WTC11 (cell line): ENCODE measurements at places on chromosomes 11 and 22. TPM values are rescaled to one million over a fixed set of nuclear protein-coding genes. Genes with fewer than 3 reads are reported as not detected.

The TTC36 gene
- 0.70 to 0.78 TPM (median 0.71 TPM) in 3 replicates for total RNA-seq

The MFRP gene
- not detected in 3 replicates for total RNA-seq

The GAL3ST1 gene
- 11.0 to 11.6 TPM (median 11.2 TPM) in 3 replicates for total RNA-seq

The MAPK8IP1 gene
- 31.6 to 34.1 TPM (median 32.4 TPM) in 3 replicates for total RNA-seq

The ASCL3 gene
- not detected in 3 replicates for total RNA-seq

The THOC5 gene
- total RNA-seq = 43.7 to 51.2 TPM (median 47.8 TPM) in 3 replicates

The NXPE2 gene
- total RNA-seq = not detected in 3 replicates

The RIMBP3B gene
- total RNA-seq = 0.09 to 0.62 TPM (median 0.27 TPM) in 3 replicates

The NOX4 gene
- 0.78 to 1.5 TPM (median 1.1 TPM) in 3 replicates for total RNA-seq

The HTATIP2 gene
- total RNA-seq = 32.7 to 51.3 TPM (median 47.3 TPM) in 3 replicates

DNA sequence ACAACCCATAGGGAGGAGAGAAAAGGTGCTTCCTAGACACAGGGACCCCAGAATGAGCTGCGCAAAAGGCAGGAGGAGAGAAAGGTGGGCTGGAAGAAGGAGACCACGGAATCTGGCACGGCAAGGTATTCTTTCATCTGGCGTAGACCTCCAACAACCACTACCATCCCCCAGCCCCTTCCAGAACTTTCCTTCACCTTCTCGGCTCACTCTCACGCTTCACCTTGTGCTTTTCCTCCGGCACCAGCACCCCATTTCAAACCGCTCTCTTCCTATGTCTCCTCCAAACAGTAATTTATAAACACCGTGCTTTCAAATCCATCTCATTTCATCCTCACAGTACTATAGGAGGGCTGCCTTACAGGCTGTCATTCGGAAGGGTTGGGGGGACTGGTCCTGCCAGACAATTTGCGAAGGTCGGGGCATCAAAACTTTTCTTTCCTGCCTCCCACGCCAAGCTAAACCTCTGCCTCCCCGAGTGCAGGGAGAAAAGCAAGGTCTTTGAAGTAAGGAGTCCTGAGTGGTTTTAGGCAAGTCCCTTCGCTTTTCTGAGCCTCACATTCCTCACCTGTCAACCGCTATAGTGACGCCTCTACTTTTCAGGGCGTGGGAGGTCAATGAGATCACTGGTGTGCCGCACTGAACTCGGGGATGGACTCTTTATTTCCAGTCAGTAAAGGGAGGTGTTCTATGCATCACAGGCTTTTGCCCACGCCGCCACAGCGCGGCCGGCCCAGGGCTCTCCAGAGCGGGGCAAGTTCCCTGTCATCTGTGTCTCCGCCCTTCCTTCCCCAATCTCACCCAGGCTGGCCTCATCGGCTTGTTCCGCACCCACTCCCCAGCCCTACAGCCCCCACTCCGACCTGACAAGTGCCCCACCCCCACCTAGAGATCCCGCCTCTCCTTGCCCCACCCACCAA lies 800 bp downstream of the KCTD21 start:
- H3K27ac ChIP-seq = no peak overlapping the region; the same call in 1 of the 2 replicates
- no peaks in the 10 kb centered on the region; the same call in 1 of the 2 replicates for H3K36me3 ChIP-seq
- peaks cover 23% of the 10 kb centered on the region for H3K4me1 ChIP-seq
- H3K27me3 ChIP-seq = no peaks in the 10 kb centered on the region; the same call in 1 of the 2 replicates
- peak overlapping the region; percentile 91 for H3K4me3 ChIP-seq
- no peak for DNase-seq

DNA sequence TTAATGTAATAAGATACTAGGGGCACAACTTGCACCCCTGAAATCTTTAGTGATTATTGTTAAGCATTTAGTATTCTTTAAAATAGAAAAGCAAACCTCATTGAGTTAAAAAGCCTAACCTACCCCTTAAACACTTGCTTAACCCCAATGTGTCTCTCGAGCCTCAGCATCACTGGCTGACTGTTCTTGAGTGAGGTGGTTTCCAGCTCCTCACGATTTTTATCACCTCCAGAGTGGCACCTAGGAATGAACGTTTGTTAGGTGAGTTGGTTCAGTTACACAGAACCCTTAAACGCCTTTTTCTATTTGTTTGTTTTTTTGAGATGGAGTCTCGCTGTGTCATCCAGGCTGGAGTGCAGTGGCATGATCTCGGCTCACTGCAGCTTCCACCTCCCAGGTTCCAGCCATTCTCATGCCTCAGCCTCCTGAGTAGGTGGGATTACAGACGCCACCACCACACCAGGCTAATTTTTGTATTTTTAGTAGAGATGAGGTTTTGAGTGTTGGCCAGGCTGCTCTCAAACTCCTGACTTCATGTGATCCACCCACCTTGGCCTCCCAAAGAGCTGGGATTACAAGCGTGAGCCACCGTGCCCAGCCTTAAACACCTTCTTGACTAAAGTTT lies 13.7 kb downstream of the YWHAH start:
- peaks cover 29% of the 10 kb centered on the region for H3K36me3 ChIP-seq
- H3K27ac ChIP-seq = peak overlapping the region; percentile 57; the same call in 1 of the 2 replicates
- DNase-seq = no peak
- peaks cover 45% of the 10 kb centered on the region for H3K4me1 ChIP-seq

- no peaks in the 10 kb centered on the region for H3K36me3 ChIP-seq
- no peak overlapping the region for H3K27ac ChIP-seq
- peaks cover 17% of the 10 kb centered on the region for H3K4me1 ChIP-seq
- no peaks in the 10 kb centered on the region for H3K27me3 ChIP-seq
- H3K4me3 ChIP-seq = no peak overlapping the region
- DNase-seq = no peak
Observed at GRCh38 chr11:46127150-46127638, 5.9 kb upstream of the PHF21A start.

- no peak for DNase-seq
- no peaks in the 10 kb centered on the region for H3K27me3 ChIP-seq
- peaks cover 12% of the 10 kb centered on the region; the same call in 1 of the 2 replicates for H3K4me1 ChIP-seq
- peaks cover 66% of the 10 kb centered on the region for H3K36me3 ChIP-seq
Observed at GRCh38 chr22:27896245-27896644, 22.8 kb downstream of the PITPNB start.

GRCh38 chr22:41193829-41194228 lies 11.3 kb upstream of the L3MBTL2 start:
- H3K4me1 ChIP-seq = peaks cover 9% of the 10 kb centered on the region
- DNase-seq = no peak
- H3K27me3 ChIP-seq = peaks cover 36% of the 10 kb centered on the region
- no peak overlapping the region for H3K27ac ChIP-seq

DNA sequence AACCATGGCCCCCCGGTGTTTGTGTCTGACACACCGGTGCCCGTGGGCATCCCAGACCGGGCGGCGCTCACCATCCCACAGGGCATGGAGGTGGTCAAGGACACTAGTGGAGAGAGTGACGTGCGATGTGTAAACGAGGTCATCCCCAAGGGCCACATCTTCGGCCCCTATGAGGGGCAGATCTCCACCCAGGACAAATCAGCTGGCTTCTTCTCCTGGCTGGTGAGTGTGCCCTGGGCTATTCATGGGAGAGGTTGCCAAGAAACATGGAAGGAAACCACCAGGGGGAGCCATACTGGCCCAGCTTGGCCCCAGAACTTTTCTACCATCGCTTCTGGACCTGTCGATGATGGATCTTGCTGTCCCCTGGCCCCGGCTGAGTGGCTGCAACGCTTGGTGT lies 36.5 kb downstream of the PRDM11 start:
- no peaks in the 10 kb centered on the region for H3K36me3 ChIP-seq
- peak; percentile 47 for DNase-seq
- no peak overlapping the region; the same call in 1 of the 2 replicates for H3K27ac ChIP-seq
- H3K4me1 ChIP-seq = peaks cover 10% of the 10 kb centered on the region
- peaks cover 9% of the 10 kb centered on the region; the same call in 1 of the 2 replicates for H3K27me3 ChIP-seq
